ENCODE measurements at places on chromosomes 2 and 18.
A peak's percentile ranks its signal among the peaks of the same experiment; 100 is the strongest.

DNA sequence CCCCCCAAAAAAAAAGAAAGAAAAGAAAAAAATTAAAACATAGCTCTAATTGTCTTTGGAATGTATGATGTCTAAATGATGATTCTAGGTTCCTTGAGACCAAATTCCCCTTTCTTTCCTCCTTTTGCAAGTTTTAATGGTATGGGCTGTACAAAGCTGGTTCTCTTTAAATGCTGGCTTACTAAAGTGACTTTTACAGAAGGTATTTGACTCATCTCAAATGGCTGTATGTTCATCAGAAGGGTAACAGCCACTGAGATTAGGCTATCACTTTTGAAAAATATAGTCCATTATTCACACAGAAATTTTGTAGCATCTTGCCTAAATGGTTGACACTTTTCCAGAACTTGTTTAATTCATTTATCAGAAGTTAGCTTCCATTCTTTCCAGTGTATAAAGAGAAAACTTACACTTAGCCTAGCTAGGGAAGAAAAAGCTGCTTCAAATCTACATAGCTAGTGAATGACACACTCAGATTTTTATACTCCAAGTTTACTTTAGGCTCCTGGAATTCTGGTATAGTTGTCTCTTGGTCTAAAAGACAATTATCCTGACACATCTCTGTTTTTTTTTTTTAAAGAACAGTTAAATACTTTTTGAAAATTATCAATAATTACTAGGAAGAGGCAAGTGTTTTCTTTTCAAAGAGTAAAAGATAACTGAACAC lies 622.6 kb downstream of the LRP1B start:
- DNase-seq = no peak
- H3K27ac ChIP-seq = no peak overlapping the region
- H3K36me3 ChIP-seq = no peaks in the 10 kb centered on the region
- no peaks in the 10 kb centered on the region for H3K4me1 ChIP-seq

DNA sequence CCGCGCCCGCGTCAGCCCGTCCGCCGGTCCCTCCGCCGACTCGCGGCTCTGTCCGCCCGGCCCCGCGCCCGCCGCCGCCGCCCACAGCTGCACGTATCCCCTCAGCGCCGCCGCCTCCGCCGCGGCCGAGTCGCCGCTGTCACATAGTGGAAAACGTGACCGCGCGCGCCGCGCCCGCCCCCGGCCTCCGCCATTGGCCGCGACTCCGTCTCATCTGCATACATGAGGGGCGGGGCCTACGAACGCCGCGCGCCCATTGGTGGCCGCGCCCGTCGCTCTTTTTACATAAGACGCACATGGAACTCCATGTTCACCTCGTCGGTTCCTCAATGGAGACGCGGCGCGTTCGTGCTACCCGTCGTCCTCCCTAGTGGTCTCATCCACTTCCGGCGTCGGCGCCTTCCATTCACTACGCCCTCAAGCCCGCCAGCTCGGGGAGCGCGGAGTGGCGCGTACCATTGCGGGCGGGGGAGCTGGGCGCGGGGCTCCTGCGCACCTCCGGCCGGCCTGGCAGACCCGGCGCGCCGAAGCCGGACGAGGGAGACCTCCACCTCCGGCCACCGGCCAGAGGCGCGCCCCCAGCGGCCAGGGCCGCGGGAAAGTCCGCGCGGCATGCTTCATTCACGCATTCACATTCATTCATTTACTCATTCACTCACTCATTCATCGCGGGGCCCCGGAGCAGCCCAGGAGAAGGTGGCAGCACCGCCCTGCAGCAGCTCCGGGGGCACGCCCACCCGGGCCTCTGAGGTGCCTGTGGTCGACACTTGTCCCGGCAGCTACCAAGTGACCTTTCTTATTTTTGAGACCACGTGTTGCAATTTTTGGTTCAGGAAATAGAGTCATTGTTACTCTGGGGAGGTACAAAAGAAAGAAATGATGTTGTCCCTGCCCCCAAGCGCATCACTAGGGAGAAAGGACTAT lies 502 bp upstream of the PER2 start:
- peak; percentile 99 for DNase-seq
- peaks cover 40% of the 10 kb centered on the region for H3K4me1 ChIP-seq
- H3K27me3 ChIP-seq = no peaks in the 10 kb centered on the region
- no peaks in the 10 kb centered on the region for H3K36me3 ChIP-seq
- peak overlapping the region; percentile 78 for H3K4me3 ChIP-seq

- DNase-seq = no peak
- H3K4me3 ChIP-seq = no peak overlapping the region
- H3K27ac ChIP-seq = no peak overlapping the region
- no peaks in the 10 kb centered on the region for H3K4me1 ChIP-seq
- H3K27me3 ChIP-seq = no peaks in the 10 kb centered on the region
- no peaks in the 10 kb centered on the region for H3K36me3 ChIP-seq
These were observed 1268.3 kb upstream of the TMEFF2 start for GRCh38 chr2:193463011-193463410.

GRCh38 chr2:152875701-152876695 lies 157.6 kb downstream of the ARL6IP6 start:
- H3K36me3 ChIP-seq = no peaks in the 10 kb centered on the region
- no peaks in the 10 kb centered on the region for H3K27me3 ChIP-seq
- peak; percentile 31 for DNase-seq
- no peak overlapping the region for H3K27ac ChIP-seq
- H3K4me1 ChIP-seq = no peaks in the 10 kb centered on the region

GRCh38 chr18:23134780-23135549 lies at the start of gene CABLES1:
Gene CABLES1, plus strand, starts transcription at chr18:23135485. Its CDS starts 278 bp downstream, at chr18:23135763.
- peak; percentile 43 for DNase-seq
- peak within 1 kb of the TSS; percentile 21 for H3K27ac ChIP-seq
- H3K27me3 ChIP-seq = no peaks in the 10 kb centered on the region
- peaks cover 31% of the 10 kb centered on the region for H3K4me1 ChIP-seq

DNA sequence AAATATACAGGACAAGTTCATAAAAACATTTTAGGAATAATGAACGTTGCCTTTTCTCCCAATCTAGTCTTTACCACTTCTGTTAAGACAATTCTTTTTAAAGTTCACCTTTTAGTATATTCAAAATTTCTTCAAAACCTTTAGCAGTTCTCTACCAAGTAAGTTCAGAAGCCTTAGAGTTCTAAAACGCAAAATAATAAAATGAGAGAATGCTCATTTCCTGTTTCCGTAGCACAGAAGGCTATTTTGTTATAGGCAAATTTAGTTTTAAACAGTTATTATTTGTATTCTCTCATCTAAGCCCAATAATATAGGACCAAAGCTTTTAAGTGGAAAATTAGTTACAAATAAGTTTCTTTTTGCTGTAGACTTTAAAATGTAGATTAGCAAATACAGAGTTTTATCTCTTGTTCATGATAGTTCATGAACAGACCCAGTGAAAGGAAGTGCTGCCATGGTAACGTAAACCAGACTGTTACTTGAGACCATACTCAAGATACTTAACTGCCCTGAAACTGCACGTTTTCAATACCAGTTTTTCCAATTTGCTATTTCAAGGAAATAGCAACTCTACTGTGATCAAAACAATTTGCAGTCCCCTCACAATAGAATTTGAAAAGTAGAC lies 173.1 kb upstream of the STON1 start:
- DNase-seq = peak; percentile 67
- no peaks in the 10 kb centered on the region for H3K27me3 ChIP-seq
- no peak overlapping the region for H3K27ac ChIP-seq
- H3K4me3 ChIP-seq = no peak overlapping the region

DNA sequence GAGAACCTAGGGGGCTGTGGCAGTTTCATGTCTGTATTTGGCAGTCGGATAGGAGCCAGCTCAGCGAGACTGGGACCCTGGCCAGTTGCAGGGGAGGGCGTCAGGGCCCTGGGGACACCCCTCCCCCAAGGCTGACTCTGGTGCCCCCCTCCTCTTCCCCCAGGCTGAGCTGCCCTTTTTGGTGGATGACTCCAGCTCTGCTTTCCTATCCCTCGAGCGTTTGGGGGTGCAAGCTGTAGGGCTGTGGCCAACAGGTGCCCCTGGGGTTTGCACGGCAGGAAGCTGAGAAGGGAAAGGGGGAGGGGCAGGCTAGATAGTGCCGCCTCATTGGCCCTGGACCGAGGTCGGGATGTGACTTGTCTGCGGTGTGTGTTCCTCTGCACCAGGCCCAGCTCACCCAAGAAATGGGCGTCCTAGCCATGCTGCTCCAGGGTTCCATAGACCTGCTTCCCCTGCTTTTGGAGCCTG lies 26.4 kb downstream of the SPEG start:
- no peak overlapping the region for H3K4me3 ChIP-seq
- H3K27me3 ChIP-seq = no peaks in the 10 kb centered on the region
- H3K27ac ChIP-seq = no peak overlapping the region

DNA sequence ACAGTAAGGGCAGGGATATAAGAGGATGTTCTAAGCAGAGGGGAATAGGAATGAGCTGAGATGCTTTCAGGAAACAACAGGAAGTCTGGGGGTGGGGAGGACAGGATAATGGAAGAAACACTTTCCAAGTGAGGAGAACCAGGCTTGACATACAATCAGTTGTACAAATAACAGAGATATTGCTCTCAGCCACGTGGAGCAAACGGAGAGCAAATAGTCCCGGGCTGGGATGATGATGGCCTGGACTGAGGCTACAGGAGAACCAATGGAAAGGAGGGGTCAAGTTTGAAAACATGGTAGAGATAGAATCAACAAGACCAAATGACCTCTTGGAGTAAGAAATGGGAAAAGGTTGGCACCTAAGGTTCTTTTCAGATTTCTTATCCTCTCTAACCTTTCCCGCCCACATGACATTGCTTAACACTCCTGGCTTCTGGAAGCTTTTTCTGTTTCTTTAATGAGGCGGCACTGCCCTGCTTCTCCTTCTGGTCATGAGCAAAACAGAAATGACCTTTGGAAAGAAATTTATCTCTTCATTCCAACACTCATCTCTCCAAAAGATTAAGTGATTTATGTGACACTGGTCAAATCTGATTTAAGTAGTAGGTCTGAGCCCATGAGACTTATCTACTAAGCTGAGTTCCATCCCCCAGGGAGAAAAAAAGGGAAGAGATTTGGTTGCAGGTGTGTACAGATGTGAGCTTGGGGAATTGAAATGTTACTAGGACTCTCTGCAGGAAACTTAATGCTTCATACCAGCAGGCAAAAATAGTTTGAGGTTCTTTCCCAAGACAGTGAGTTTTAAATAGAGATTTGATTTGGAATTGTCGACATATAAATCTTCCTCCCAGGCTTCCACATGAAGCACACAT lies 442.9 kb upstream of the HNRNPA3 start:
- H3K27ac ChIP-seq = no peak overlapping the region
- no peak for DNase-seq
- H3K4me1 ChIP-seq = no peaks in the 10 kb centered on the region
- H3K36me3 ChIP-seq = no peaks in the 10 kb centered on the region
- H3K4me3 ChIP-seq = no peak overlapping the region

DNA sequence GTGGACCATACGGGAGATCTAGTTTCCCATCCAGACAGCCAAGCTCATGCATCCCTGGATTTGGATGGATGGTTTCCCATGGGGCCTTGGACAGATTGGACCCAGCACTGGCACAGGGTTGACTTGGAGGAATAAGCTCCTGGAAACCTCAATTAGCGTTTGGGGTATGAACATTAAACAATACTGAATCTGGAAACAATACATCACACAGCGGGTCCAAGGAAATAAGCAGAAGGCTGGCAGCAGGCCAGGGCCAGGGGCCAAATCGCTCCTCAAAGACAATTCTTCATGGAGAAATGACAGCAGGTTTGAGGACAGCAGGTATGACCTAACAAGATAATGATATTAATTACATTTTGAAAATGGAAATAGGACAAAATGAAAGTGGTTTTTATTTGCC lies 540.6 kb downstream of the RIT2 start:
- no peaks in the 10 kb centered on the region for H3K36me3 ChIP-seq
- no peaks in the 10 kb centered on the region for H3K4me1 ChIP-seq
- DNase-seq = no peak

- no peaks in the 10 kb centered on the region for H3K27me3 ChIP-seq
- no peaks in the 10 kb centered on the region for H3K36me3 ChIP-seq
- no peaks in the 10 kb centered on the region for H3K4me1 ChIP-seq
- H3K4me3 ChIP-seq = no peak overlapping the region
- H3K27ac ChIP-seq = no peak overlapping the region
- no peak for DNase-seq
These were observed 112.6 kb downstream of the ZBTB7C start for GRCh38 chr18:48296581-48296980.

DNA sequence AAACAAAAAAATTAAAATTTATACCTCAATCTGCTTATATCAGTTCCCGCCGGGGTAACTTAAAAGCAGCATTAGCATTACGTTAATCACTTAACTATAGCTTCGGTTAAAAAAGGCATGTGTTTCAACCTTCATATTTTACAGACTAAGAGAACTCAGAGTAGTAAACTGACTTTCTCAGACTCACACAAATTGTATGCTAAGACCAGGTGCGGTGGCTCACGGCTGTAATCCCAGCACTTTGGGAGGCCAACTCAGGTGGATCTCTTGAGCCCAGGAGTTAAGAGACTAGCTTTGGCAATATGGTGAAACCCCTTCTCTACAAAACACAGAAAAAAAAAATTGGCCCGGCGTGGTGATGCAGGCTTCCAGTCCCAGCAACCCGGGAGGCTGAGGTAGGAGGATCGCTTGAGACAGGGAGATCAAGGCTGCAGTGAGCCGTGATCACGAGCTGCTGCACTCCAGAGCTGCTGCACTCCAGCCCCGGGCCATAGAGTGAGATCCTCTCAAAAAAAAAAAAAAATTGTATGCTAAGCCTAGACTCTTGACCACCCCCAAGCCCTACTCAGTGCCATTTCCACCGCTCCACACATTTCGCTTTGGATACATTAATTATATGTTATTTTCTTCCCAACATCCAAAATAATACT lies 2.4 kb downstream of the HNRNPLL start:
- H3K27ac ChIP-seq = no peak overlapping the region
- H3K4me1 ChIP-seq = peaks cover 15% of the 10 kb centered on the region
- H3K4me3 ChIP-seq = peak overlapping the region; percentile 71
- H3K27me3 ChIP-seq = no peaks in the 10 kb centered on the region
- H3K36me3 ChIP-seq = no peaks in the 10 kb centered on the region
- DNase-seq = no peak

GRCh38 chr18:21369146-21369545 lies 127.1 kb downstream of the GREB1L start:
- H3K36me3 ChIP-seq = no peaks in the 10 kb centered on the region
- DNase-seq = no peak
- no peak overlapping the region for H3K4me3 ChIP-seq
- no peaks in the 10 kb centered on the region for H3K27me3 ChIP-seq

GRCh38 chr2:128793404-128793803 lies 474.7 kb upstream of the HS6ST1 start:
- no peaks in the 10 kb centered on the region for H3K36me3 ChIP-seq
- H3K27me3 ChIP-seq = no peaks in the 10 kb centered on the region
- H3K4me3 ChIP-seq = no peak overlapping the region
- no peak for DNase-seq

DNA sequence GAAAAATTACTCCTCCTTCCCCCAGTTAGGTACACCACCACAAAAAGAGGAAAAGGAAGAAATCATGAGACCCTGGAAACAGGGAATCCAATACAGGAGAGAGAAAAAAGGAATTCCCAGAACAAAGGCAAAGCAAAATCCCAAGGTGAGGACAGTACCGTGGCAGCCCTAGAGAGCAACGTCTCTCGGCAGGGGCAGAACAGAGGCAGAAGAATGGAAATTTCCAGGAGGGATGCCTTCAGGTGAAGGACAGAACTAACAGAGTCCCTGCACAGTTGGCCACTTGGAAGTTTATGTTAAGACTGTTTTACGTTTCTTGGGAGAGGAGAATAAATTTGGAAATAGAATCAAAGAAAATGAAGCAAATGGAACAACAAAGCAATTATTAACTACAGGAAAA lies 27.7 kb downstream of the GRB14 start:
- no peak overlapping the region for H3K4me3 ChIP-seq
- H3K36me3 ChIP-seq = no peaks in the 10 kb centered on the region
- DNase-seq = no peak
- H3K4me1 ChIP-seq = peaks cover 3% of the 10 kb centered on the region

- no peaks in the 10 kb centered on the region for H3K27me3 ChIP-seq
- H3K27ac ChIP-seq = peak overlapping the region; percentile 67
- H3K4me3 ChIP-seq = no peak overlapping the region
- peaks cover 32% of the 10 kb centered on the region for H3K4me1 ChIP-seq
- DNase-seq = no peak
- no peaks in the 10 kb centered on the region for H3K36me3 ChIP-seq
These were observed 110.2 kb upstream of the RBBP8 start for GRCh38 chr18:22822841-22823508.

All from astrocyte (in vitro differentiated cells and primary cell).